OCI-M1 (cell line): ENCODE measurements at places on chromosomes 7 and 10.

- DNase-seq, result no peak
Observed at GRCh38 chr7:41758321-41758720, 55.4 kb upstream of the INHBA start.

- DNase-seq, result peak; percentile 13
Observed at GRCh38 chr7:151875942-151876898, 695 bp downstream of the PRKAG2 start.

DNA sequence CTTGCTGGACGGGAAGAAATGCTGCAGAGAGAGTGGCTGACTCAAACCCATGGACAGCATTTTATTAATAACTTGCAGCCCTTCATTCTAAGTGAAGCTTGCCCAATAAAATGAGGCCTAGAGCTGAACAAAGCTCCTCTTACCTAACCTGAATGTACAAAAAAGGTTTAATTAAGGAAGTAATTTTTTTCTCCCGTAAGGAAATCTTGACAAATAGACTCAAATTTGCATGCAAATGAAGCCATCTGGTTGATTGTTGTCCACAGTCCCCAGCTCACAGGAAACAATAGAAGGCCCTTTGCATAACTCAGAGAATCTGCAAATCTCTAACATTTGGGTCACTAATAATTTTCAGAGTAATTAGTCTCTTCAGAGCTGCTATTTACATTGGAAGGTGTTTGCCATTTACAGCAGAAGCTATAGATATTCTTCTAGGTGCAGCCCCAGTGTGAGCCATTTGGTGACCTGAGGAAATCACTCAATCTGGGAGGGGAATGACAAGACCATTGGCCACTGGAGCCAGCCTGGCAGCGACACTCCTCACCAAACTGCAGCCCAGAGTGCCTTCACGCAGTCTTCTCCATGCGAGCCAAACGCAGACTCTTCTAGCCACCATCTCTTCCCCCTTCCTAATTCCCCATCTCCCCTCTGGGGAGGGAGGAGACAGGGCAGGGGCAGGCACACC, 483.0 kb upstream of the C7orf33 start:
- no peak for DNase-seq

GRCh38 chr10:18505456-18506118, 145.8 kb downstream of the NSUN6 start:
- DNase-seq, result peak; percentile 82

- peak; percentile 65 for DNase-seq
Observed at GRCh38 chr10:91220954-91221675, 652 bp downstream of the PCGF5 start.

GRCh38 chr7:154353355-154353767, 301.2 kb downstream of the DPP6 start:
- no peak for DNase-seq

GRCh38 chr10:76198287-76199035, 767.0 kb downstream of the LRMDA start:
- no peak for DNase-seq

DNA sequence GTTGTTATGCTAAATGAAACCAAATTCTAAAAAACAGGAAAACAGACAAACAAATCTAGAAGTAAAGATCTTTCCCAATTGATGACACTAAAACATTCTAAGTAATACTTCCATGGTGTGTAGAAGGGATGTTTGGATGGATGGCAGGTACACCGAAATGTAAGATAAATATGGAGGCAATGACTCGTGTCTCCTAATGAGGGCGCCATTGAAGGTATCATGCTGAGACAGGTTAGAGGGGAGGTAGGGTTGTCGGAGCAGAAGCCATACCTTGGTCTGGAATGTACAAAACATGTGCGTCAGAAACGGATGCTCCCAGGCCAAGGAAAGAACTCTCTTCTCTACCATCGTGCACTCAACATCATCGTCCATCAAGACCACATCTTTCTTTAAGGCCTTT, 101.4 kb downstream of the PRKCQ start:
- DNase-seq, result no peak

GRCh38 chr10:84537447-84537931, 209.1 kb downstream of the CCSER2 start:
- peak; percentile 86 for DNase-seq

- DNase-seq, result no peak
Observed at GRCh38 chr7:98233219-98234070, 18.6 kb downstream of the TECPR1 start.

DNA sequence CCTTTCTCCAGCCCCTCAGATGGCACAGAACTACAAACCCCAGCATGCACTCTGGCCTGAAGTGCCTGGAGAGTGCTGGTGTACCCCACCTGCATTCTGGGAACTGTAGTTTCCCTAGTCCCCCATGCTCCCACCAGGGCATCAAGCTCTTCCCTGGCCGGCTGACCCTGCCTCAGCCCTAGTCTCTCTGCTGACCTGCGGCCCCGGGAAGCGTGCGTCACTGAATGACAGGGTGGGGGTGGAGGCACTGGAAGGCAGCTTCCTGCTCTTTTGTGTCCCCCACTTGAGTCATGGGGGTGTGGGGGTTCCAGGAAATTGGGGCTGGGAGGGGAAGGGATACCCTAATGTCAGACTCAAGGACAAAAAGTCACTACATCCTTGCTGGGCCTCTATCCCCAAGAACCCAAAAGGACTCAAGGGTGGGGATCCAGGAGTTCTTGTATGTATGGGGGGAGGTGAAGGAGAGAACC, 2.1 kb downstream of the NOS3 start:
- peak; percentile 51 for DNase-seq
